Suprapubic skin (tissue), 4 donors: ENCODE measurements at places on chromosomes 2 and 18. TPM values are rescaled to one million over a fixed set of nuclear protein-coding genes. Genes with fewer than 3 reads are reported as not detected.

SKOR2 gene
- not detected for total RNA-seq

LIPG gene
- 9.9 TPM for total RNA-seq

RAB27B gene
- total RNA-seq = 19.8 TPM

ABHD1 gene
- total RNA-seq = not detected

RIT2 gene
- total RNA-seq = not detected

ABCG5 gene
- total RNA-seq = not detected

- no peak overlapping the region for H3K4me3 ChIP-seq
- no peaks in the 10 kb centered on the region for H3K27me3 ChIP-seq
- no peak overlapping the region for H3K27ac ChIP-seq
- no peak for DNase-seq
Observed at GRCh38 chr2:156901373-156902031, 356.0 kb upstream of the GALNT5 start.

GRCh38 chr2:215532844-215533243 lies 97.0 kb upstream of the FN1 start:
- H3K4me1 ChIP-seq = peaks cover 16% of the 10 kb centered on the region
- H3K4me3 ChIP-seq = no peak overlapping the region
- no peaks in the 10 kb centered on the region for H3K27me3 ChIP-seq
- no peaks in the 10 kb centered on the region for H3K36me3 ChIP-seq
- DNase-seq = no peak

DNA sequence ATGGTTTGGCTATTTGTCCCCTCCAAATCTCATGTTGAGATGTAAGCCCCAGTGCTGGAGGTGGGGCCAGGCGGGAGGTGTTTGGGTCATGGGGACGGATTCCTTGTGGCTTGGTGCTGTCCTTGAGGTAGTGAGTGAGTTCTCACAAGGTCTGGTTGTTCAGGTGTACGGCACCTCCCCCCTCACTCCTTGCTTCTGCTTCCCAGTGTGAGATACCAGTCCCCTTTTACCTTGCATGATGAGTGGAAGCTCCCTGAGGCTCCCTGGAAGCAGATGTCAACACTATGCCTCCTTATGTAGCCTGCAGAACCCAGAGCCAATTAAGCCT lies 232.6 kb downstream of the LDLRAD4 start:
- no peak overlapping the region for H3K4me3 ChIP-seq
- DNase-seq = no peak
- H3K36me3 ChIP-seq = no peaks in the 10 kb centered on the region
- H3K27ac ChIP-seq = no peak overlapping the region

GRCh38 chr18:48711651-48712486 lies 173.0 kb downstream of the CTIF start:
- peaks cover 13% of the 10 kb centered on the region for H3K4me1 ChIP-seq
- no peak for DNase-seq
- no peak overlapping the region for H3K4me3 ChIP-seq
- H3K36me3 ChIP-seq = no peaks in the 10 kb centered on the region
- no peak overlapping the region for H3K27ac ChIP-seq
- no peaks in the 10 kb centered on the region for H3K27me3 ChIP-seq

GRCh38 chr2:33133454-33133952 lies 186.8 kb downstream of the LTBP1 start:
- DNase-seq = no peak
- no peak overlapping the region for H3K4me3 ChIP-seq
- peaks cover 26% of the 10 kb centered on the region for H3K4me1 ChIP-seq

DNA sequence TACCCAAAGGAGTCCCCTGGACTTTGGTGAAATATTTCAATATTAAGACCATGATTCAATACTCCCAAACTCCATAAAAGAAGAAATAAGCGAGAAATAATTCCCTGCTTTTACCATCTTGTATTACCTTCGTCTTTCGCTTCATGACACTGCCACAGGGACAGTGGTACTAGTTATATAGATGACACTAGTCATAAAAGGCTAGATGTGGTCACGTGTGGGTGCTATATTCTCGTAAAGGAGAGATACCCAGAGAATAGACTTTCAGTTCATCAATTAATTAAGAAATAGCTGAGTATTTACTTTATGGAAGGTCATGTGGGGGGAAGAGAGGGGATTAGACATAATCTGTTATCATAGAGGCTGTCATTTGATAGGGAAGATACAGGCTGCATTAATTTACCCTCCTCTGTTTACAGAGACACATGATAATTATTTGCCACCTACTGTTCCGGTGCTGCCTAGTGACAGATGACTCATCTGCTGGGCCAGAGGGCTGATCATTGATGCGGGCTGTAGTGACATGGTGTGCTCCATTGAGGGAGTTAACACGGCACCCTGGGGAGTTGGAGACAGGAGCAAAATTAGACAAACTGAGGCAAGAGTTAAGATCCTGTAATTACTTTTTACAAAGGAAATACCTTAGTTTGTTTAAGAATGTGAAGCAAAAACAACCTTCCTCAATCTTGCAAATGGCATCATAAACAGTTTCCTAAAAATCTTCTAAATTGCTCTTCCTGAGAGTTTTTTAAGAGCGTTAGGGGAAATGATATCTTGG lies 78.2 kb upstream of the ITGB6 start:
- no peak for DNase-seq
- no peak overlapping the region for H3K27ac ChIP-seq
- no peaks in the 10 kb centered on the region for H3K27me3 ChIP-seq

DNA sequence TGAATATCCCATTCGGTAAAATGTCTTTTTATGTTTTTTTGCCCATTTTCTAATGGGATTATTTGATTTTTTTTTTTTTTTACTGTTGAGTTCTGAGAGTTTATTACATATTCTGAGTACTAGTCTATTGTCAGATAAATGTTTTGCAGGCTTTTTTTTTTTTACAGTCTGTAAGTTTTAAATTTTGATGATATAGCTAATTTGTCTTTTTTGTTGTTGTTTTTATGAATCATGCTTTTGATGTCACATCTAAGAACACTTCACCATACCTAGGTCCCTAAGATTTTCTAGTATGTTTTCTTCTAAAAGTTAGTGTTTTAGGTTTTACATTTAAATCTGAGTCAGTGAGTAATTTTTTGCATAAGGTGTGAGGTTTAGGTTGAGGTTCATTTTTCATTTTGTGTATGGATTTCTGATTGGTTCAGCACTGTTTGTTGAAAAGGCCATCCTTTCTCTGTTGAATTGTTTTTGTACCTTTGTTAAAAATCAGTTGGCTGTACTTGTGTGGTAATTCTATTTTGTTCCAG lies 40.7 kb downstream of the PTPN4 start:
- H3K27me3 ChIP-seq = no peaks in the 10 kb centered on the region
- DNase-seq = no peak
- no peak overlapping the region for H3K4me3 ChIP-seq
- H3K36me3 ChIP-seq = no peaks in the 10 kb centered on the region

GRCh38 chr18:6543330-6543908 lies 128.7 kb upstream of the L3MBTL4 start:
- no peaks in the 10 kb centered on the region for H3K36me3 ChIP-seq
- no peak for DNase-seq
- H3K4me3 ChIP-seq = no peak overlapping the region
